Fibroblast of gingiva (primary cell): ENCODE measurements at places on chromosomes 12 and 14.

GRCh38 chr12:68454892-68455291, 122.7 kb upstream of the MDM1 start:
- no peak for DNase-seq

- peak; percentile 77 for DNase-seq
Measured at GRCh38 chr12:24911271-24911791, 37.6 kb downstream of the BCAT1 start.

DNA sequence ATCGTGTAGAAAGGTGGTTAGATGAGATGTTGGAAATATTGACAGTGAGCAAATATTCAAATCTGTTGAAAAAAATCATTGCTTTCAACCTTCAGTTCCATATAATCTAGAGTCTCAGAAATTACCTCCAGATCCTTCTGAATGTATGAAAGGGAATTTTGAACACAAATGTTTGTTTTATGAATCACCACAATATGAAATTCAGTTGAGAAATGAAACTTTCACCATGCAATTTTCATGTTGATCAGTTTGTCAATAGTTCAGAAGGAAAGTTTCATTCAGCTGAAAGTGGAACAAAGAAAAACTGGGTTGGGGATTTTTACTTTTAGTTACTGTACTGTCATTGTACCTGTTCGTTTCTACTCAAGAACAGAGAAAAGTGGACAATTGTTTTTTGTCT, 953.6 kb downstream of the SLC6A15 start:
- DNase-seq: peak; percentile 20

- no peak for DNase-seq
Measured at GRCh38 chr14:46550836-46551235, 100.7 kb downstream of the RPL10L start.

DNA sequence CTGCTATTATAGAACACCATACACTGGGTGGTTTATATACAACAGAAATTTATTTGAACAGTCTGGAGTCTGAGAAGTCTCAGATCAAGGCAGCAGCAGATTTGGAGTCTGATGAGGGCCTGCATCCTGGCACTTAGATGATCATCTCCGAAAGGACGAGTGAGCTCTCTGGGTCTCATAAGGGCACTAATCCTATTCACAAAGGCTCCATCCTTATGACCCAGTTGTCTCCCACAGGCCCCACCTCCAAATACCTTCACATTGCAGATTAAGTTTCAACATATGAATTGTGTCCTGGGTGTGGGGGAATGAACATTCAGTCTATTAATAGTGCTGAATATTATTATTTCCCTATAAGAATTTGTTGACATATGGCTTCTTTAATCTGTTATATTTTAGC, 53.6 kb downstream of the FBXO34 start:
- DNase-seq: no peak

GRCh38 chr14:90556012-90556477, 159.2 kb downstream of the CALM1 start:
- no peak for DNase-seq

DNA sequence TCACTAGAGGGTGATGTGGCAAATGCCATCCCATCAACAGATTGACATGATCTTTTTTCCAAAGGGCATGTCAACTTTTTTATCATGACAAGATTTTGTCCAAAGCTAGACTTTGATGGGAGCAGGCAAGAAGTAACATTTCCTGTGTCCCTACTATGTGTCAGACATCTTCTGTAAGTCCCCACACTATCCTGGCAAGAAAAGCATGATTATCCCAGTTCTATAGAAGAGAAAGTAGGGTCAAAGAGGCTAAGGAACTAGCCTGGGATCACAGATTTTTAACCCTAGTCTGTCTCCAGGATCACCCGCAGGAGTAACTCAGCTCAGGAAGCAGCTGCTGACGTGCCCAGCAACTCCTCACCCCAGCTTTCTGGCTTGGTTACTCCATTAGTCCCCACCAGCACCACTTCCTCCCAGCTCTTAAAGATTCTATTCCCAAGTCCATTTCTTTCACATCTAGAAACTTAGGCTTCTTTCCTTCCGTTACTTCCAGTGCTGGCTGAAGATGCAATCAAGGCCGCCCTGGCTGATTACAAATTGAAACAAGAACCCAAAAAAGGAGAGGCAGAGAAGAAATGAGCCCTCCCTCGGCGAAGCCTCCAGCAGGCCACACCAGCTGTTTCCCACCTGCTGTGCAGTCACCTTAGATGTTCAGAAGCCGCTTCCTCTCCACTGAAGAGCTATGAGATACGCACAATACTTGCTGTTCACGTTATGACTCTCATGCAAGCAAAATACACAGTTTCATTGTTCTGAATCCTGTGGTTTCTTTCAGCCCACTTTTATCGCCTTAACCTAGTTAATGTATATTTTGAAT, 6.2 kb downstream of the ISCU start:
- no peak for DNase-seq

GRCh38 chr12:124126950-124127655, 154.1 kb downstream of the ZNF664 start:
- DNase-seq: no peak

DNA sequence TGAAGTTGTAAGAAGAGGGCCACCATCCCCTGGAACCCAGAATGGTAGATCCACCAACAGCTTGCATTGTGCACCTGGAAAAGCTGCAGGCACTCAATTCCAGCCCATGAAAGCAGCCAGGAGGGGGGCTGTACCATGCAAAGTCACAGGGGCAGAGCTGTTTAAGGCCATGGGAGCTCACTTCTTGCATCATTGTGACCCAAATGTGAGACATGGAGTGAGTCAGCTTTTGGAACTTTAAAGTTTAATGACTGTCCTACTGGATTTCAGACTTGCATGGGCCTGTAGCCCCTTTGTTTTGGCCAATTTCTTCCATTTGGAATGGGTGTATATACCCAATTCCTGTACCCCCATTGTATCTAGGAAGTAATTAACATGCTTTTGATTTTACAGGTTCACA, 50.8 kb downstream of the SLC16A7 start:
- no peak for DNase-seq

DNA sequence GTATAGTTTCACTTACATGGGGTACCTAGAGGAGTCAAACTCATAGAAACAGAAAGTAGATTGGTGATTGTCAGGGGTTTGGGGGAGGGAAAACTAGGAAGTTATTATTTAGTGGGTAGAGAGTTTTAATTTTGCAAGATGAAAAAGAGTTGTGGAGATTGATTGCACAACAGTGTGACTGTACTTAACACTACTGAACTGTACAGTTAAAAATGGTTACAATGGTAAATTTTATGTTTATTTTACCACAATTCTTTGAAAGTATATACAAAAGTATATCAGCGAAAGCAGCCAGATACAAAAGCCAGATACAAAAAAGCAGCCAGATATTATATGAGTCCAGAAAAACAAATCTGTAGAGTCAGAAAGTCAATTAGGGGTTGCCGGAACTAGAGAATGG, 247.6 kb downstream of the IPO8 start:
- no peak for DNase-seq

- no peak for DNase-seq
Measured at GRCh38 chr14:86954623-86955022, 1038.4 kb downstream of the GALC start.

- peak; percentile 73 for DNase-seq
Measured at GRCh38 chr12:16323010-16323409, 24.4 kb upstream of the MGST1 start.

DNA sequence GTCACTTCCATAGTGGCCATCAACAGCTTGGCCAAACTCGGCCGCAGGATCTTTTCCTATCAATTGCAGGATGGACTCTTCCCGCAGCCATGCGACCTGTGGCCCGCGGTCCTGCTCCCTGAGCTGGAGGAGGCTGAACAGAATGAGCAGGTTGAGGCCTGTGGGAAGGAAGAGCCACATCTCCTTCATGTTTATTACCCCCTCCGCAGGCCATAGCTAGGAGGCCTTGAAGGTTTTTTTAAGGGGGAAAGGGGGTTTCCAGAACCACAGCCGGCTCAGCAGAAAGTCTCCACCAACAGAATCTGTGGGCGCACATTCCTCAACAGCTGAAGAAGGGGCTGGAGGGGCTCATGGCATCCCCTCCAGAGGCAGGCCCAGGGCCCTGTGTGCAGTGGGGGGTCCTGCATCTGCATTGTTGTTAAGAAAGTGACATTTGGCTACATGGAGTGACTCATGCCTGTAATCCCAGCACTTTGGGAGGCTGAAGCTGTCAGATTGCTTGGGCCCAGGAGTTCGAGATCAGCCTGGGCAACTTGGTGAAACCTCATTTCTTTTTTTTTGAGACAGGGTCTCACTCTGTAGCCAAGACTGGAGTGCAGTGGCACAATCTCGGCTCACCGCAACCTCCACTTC, 25.2 kb upstream of the PPP1R13B start:
- DNase-seq: no peak

GRCh38 chr14:22450266-22450665, 138.8 kb downstream of the DAD1 start:
- DNase-seq: no peak

DNA sequence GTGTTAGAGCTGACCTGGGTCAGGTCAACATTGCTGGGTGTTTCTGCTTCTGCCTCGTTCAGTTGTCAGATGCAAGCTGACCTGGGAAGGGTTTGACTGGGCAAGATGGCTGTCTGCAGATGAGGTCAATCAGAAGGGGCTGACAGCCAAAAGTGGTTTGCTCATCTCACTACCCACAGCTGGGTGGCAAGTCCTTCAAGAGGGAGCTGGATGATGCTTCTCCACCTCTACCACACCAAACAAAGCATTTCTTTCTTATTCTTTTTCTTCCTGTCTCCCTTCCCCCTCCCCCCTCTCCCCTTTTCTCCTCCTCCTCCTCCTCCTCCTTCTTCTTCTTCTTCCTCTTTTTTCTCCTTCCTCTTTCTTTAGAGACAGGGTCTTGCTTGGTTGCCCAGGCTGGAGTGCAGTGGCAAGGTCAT, 268.2 kb upstream of the PLEKHG7 start:
- no peak for DNase-seq

- DNase-seq: peak; percentile 53
Measured at GRCh38 chr12:121857322-121858246, 1.1 kb downstream of the HPD start.

DNA sequence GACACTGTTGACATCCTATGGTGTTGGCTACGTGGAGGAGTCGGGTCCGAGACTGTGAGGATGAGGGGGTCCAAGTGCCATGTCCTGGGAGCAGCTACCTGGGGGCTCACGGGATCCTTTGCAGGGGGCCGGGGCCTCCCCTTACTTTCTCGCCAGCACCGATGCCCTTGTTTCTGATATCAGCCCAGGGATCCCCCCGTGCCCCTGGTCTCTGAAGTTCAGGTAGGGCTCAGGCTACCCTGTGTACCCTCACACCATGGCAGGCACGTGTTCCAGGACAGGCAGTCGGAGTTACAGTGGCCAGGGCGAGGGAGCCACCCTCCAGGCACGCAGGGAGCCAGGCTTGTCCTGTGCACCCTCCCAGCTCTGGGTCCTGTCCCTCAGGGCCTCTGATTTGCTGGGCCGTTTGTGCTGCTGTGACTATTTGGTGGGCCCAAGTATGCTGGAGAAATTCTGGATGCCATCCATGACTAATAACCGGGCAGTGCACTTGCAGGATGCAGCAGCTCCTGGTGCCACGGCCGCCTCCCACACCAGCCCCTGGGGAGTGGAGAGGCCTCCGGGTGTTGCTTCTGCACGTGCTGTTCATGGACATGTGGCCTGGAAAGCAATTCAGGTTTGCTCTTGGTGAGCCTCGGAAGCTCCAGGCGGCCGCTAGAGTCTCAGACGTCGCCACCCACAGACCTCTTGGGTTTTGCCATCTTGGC, 93.1 kb upstream of the SFSWAP start:
- no peak for DNase-seq

DNA sequence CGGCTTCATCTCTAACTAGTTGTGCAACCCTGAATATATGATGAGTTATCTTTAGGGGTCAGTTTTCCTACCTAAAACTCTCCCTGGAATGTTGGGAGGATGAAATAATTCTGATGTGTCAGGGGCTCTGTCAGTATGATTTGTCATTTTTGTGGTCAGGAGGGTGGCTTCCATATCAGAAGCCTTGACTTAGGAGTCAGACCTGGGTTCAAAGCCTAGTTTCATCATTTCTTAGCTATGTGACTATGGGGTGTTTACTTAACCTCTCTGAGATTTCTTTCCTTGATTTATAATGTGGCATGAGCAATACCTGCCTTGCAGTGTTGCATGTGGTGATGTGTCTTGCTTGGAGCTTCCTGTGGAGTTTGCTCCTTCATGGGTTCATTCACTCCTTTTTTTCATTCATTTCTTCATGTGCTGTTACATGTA, 146.8 kb downstream of the CHST11 start:
- DNase-seq: no peak

DNA sequence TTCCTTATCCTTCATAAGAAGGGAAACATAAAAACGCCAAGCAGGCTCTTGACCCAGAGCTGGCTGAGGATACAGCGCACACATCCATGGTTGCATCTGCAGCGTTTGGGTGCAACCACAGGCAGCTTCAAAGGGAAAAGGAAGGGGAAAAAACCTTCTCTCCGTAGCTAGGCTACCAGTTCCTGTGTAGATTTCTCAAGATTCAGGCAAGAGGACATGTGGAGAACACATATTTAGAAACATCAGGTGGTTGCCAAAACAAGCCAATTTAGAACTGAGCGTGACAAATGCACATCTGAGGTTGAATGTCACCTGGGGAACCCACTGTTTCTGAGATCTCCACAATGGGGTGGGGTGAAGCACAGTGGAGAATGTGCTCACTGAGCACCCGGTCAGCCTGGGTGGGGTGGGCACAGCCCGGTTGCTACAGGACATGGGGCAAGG, 78.3 kb upstream of the BDKRB2 start:
- peak; percentile 67 for DNase-seq

DNA sequence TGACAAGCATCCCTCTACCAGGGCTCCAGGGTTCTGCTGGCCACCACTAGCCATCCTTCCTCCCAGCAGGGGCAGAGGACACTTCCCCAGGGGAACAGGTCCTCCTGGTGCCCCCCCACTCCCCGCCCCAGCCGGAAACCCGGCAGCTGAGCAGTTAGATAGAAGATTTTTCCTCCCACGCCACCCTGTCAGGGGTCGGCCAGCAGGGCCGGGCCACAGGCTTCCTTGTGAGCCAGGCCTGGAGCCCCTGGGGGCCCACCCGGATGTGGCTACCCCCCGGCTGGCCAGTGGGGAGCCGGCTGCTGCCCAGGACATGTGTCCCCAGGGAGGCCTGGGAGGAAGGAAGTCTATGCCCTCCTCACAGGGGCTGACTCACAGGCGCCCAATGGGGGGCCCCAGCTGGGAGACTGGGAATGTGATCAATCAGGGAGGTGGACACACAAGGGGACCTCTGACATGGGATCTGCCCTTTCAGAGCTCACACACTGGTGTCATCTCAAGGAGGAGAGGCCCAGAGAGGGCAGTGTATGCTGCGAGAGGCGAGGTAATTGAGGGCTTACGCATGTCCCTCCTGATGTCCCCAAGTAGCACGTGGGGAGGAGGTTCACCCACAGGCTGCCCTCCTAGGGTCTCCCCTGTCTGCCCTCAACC, 4.2 kb downstream of the SH2B3 start:
- peak; percentile 88 for DNase-seq

DNA sequence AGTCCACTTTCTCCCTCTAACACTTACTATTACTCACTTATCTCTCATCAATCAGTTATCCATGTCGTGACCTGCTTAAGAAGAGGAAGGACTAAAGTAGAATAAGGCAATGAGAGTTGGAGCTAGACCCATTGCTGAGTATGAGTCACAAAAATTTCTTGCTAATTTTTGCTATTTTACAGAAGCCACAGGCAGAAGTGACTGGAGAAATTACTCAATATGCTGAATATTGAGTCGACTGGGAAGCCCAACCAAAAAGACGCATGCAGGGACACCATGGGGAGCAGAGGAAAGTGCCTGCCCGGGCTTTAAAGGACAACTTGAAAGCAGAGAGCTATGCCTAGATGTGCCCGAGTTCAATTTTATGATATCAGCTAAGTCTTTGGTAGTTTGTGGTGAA, 115.4 kb upstream of the FOXG1 start:
- peak; percentile 38 for DNase-seq
